ENCODE measurements at places on chromosomes 13 and 19.

DNA sequence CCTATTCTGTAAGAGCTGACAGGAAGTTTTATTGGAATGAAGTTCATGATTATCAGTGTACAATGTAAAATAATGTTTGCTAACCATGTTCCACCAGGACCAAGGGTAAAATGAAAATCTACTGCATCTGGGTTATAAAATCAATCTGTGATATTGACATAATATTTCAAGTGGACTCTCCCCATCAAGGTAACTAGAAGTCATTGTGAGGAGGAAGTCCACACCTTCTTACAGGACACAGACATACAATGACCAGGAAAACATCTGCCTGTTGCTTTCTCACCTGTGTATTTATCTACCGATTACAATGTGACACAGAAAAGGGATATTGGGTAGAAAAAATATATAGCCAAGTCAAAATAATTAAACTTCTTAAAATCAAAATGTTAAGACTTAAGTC lies 140.7 kb upstream of the RFC3 start:
- no peak for DNase-seq

DNA sequence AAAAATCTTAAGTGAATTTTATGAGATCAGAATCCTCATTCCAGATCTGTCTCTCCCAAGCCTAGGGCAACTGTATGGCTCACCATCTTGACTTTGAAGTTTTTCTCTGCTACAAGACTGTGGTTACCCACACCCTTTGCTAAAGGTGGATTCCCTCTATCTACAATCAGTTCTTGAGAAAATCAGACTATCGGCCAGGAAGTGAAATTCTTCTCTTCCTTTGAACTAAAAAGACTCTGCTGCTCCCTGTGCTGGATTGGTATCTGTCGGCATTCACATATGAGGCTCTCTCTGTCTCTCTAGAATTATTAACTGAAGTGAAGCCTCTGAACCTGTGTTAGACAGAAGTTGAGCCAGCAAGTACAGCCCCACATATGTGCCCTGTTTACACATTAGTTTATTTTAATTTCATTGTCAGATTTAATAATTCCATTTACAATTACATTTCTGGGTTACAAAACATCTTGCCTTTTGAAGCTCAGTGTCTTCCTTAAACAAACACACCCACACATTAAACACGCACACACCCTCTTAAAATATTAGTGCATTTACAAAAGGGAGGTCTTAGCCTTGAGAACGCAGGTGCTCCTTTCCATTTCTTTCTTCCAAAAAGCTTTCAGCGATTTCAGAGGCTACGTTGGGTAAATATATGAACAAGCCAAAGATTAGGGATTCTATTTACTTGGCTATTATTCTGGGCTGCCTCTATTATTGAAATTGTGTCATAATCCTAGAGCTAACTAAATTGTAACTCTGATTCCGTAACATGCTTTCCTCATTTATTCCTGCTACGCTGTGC lies 145.7 kb downstream of the MIPEP start:
- no peak for DNase-seq

- DNase-seq, result no peak
These were observed 1.3 kb downstream of the ZNF180 start for GRCh38 chr19:44498988-44499387.

GRCh38 chr19:7856109-7856591 lies 18.0 kb downstream of the PRR36 start:
- DNase-seq, result no peak

DNA sequence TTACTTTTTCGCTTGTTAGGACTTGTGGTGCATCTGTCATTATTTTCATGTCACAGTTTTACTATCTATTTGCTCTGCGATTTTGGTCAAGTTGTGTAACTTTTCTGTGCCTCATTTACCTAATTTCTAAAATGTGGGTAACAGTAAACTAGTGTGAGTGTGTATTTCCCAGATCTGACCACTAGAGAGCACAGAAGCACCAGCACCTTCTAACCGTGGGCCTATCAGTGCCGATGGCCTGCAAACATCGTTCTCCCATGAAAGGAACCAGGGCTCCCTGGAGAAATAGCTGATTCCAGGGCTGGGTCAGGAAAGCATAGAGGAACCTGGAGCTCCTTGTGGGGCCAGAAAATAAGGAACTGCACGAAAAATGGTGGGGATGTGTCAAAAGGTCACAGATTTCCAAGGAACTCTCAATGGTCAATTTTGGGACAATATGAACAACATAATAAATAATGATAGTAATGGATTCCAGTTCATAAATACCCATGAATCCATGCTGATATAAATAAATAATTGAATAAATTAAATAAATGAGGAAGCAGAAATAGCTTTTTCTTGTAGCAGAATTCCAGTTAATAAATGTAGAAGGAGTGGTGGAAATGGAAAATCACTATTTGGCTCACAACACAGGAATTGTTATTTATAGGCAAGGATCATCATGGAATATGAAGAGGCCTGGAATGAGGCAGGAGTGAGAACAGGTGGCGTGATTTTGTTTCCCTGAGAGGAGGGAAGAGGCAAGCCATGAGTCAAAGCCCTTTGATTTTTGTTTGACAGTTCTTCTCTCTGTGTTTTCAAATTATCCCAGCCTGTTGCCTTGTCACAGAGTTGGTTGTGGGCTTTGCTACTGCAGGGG lies 31.1 kb downstream of the CEACAM8 start:
- no peak for DNase-seq

DNA sequence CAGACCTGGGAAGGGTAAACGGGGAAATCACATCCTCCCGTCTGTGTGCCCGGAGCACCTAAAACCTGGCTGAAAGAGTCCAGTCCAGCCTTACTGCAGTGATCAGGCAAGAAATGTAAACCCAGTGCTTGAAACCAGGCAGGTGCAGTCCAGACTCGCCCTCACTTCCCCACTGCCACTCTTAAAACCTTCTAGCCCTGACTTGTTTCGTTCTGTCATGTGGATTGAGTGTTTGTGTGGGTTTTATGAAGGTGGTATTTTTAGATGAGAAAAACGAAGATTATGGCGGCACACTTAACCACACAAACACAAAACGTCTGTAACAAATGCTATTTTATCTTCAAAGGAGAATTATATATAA lies 839 bp upstream of the CKAP2 start:
- no peak for DNase-seq

DNA sequence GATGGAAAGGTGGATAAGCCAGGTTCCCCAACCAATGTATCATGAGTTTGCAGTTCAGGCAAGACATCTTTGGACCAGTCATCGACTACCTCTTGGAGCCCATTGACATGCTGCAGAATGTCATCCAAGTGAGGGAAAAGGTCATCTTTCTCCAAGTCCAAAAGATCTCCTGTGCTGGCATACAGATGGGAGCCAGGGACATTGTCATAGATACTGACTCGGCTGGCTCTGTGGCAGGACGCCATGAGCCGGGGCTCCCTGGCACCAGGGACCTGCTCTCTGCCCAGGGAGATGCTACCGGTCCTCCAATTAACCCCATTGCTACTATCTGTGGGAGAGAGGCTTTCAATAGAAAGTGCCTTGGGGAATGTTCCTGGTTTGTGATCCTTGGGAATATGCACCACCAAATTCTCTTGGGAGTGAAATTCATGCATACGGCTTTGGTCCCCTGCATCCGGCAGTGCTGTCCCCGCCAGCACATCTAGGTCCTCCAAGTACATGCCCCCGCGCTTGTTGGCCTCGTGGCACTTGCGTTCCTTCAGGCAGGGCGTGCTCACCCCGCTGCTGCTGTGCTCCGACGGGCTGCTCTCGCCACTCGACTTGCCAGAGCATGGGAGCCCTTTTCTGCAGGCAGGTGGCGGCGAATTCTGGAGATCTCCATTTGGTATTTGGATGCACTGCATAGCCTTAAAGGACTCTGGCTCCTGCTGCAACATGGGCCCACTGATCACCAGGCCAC lies 113.0 kb downstream of the KL start:
- no peak for DNase-seq

- DNase-seq, result no peak
These were observed 903 bp downstream of the PIN1 start for GRCh38 chr19:9836021-9836420.

DNA sequence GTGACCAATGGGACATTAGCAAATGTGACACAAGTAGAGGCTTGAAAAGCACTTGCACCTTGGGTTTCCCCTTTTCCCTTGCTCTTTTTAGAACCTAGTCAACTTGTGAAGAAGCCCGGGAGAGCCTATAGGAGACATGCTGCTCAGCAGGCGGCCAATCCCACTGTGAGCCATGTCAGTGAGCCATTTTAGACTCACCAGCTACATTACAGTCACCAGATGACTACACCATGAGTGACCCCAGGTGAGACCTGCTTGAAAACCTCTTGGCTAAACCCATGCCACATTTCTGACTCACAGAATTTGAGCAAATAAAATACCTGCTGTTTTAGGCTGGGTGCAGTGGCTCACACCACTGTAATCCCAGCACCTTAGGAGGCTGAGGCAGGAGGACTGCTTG lies 317.5 kb downstream of the KLF12 start:
- DNase-seq, result no peak

GRCh38 chr19:49809160-49809940 lies 3.7 kb downstream of the FUZ start:
- DNase-seq, result no peak

- DNase-seq, result no peak
These were observed 24.1 kb downstream of the CLEC4M start for GRCh38 chr19:7787141-7787540.

GRCh38 chr13:85230691-85231093 lies 568.5 kb downstream of the SLITRK6 start:
- DNase-seq, result no peak

DNA sequence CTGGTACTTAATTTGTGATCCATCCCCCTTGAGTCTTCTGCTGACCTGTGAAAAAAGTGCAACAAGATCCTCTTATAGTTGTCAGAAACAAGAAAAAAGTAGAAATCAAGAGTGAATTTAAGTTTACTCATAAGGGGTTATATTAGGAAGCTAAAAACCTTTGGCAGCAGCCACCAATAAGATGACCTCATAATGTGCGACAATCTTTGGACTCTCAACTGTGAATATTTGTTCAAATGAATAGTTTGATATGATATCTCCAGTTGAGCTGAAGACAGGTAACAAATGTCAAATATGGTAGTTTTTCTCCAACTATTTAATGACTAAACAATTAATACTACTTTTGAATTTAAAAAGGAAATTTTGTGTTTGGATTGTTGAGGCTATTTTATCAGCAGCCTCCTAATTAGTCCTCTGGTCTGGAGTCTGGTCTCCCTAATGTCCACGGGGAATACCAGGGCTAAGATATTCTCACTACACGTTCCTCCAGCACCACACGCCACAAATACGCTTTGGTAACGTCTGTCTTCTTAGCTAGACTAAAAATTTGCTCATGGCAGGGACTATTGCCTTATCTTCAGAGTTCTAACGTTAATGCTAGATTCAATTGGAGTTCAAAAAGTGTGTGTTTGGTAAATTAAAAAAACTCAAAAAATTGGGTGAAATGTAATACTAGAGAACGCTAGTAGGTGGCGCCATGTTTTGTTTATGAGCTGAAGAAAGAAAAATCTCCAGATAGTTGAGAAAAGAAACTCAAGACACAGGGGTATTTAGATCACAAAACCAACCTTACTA lies 51.0 kb upstream of the PDX1 start:
- DNase-seq, result no peak

- no peak for DNase-seq
These were observed 850 bp downstream of the KLF5 start for GRCh38 chr13:73059460-73060250.

DNA sequence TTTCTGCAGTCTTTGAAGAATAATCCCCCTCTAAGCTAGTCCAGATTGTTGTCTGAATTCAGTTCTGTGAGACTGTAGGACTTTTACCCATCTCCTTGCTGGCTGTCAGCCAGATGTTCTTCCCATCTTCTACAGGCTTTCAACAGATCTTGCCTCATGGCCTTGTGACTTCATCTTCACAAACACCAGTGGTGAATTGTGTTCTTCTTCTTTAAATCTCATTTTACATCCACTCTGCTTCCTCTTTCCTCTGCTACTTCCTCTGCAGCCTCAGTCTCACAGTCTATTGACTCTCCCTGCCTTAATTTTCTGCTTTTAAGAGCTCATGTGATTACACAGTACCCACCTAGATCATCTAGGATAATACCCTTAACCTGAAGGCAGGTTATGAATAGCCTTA lies 859.0 kb upstream of the SLITRK1 start:
- DNase-seq, result no peak

DNA sequence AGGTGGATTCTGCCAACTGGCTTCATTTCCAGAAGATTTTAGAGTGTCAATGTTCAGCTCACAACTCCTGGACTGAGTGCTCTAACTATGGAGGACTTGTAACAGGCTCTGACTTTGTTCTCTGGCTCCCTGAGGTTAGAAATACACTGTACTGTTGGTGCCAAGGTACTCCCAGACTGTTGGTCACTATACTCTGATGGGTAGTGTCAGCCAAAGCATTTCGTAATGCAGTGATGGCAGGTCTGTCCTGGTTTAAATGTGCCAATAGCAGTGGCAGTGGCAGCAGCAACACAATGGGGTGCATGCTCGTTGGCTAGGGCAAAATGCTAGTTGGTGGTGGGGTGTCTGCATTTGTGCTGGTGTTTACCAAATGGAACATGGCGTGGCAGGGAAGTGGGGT lies 472.2 kb downstream of the TDRD3 start:
- DNase-seq, result no peak

GRCh38 chr19:19342086-19343015 lies 21.7 kb downstream of the MAU2 start:
- no peak for DNase-seq

GRCh38 chr19:42279902-42280814 lies 11.1 kb downstream of the CIC start:
- DNase-seq, result no peak

DNA sequence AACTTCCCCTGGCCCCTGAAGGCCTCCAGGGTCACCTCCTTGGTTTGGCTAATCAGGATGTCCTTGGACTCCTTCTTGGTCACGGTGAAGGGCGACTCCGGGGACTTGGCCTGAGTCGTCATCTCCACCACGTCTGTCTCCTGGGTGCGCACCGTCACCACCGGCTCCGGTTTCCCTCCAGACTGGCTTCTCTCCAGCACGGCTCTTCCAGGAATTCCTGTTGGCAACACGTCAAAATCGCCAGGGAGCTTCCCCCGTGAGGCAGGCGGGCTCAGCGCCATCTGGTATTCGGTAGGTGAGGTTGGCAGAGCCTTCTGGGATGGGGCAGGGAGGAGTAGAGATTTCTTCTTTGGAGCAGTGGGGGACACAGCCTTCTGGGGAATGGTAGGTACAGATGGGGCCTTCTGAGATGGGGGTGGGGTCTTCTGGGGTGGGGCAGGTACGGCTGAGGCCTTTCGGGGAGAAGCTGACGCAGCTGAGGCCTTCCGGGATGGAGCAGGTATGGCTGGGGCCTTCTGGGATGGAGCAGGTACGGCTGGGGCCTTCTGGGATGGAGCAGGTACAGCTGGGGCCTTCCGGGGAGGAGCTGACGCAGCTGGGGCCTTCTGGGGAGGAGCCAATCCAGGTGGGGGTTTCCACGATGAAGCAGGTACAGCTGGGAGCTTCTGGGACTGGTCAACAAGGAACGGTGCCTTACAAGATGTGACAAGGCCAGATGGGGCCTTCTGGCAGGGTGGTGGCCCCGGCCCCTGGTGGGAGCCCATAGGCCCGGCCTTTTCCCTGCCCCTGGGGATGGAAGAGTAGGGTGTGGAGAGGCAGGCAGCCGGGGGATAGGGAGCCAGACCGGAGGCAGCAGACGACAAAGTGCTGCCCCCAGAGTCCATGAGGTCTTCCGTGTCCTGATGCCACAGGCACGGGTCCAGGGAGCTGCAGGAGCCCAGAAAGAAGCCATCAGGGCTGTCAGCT lies 3.8 kb downstream of the GARIN5B start:
- DNase-seq, result no peak

- no peak for DNase-seq
These were observed 685 bp downstream of the GMFG start for GRCh38 chr19:39335168-39335548.

- DNase-seq, result no peak
These were observed 11.2 kb upstream of the SIGLEC6 start for GRCh38 chr19:51542699-51543098.
